Activated naive CD4-positive, alpha-beta T cell treated with anti-CD3 and anti-CD28 coated beads, Interleukin-2, amount 50 U/mL, for 16 hours (primary cell): ENCODE measurements at places on chromosomes 5 and 9.
A peak's percentile ranks its signal among the peaks of the same experiment; 100 is the strongest.

DNA sequence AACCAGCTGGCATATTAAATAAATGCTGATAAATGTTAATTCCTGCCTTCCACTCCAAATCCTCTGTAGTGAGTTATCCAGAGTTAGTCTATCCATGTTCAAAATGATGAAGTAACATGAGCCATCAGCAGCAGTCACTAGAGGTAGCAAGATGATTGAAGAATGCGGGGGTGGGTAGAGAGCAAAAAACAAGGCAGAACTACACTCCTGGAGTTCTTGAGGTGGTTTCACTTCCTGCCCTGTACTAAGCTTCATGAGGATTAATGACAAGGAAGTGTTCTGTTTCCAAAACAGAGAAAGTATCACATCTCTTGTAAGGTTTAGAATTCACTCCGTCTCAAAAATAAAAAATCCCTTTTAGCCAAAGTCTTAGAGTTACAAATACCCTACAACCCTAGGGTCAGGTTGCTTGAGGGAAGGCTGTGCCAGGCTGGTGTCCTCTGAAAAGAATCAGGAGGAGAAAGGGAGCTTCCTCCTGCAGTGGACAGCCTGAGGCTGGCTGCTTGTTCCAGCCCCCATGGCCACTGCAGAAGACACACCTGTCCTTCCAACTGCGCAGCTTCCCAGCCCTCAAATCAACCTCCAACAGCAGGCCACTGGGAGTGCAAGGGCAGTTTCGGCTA lies 180.2 kb downstream of the DENND1A start:
- no peak for DNase-seq

DNA sequence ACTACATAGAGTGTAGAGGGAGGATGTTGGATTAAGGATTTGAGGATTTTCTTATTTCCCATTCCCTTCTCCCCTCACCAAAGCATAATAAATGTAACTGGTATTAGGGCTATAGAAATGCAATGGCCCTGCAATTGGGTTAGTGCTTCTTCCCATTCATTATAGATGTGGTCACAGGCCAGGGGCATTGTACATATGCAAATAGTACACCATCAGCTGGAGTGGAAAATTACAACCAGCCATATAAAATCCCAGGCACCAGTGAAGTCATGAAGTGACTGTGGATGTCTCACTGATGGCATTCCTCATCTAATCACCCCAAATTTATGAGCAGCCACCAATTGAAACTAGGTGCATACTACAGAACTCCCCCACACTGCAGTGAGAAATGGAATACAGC lies 105.9 kb downstream of the PLK2 start:
- no peak for DNase-seq

DNA sequence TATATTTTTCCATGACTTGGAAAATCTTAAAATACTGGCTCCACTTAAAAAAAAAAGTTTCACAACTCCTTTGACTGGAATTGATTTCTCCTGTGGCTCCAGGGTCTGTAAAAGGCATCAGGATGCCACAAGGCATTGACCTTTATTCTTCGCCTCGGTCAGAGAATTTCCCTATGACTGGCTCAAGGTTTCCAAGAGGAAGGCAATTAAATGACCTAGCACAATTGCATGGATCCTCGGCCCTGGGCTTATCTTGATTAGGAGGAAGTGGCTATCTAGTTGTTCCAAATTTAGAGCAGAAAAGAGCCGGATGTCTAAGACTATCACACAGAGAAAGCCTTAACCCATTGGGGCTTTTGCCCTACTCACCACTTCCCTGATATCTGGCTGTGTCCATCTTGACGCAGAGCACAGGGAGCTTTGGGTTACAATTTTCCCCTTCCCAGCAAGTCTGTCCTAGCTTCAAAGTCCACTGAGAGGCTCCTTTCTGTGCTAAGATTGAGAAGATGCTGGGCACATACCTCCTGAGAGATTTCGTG lies 56.9 kb upstream of the COL15A1 start:
- DNase-seq = no peak

- no peak for DNase-seq
Observed at GRCh38 chr9:20170122-20170521, 381.3 kb upstream of the SLC24A2 start.

- DNase-seq = peak; percentile 39
Observed at GRCh38 chr5:142800776-142801494, 30.8 kb downstream of the ARHGAP26 start.

DNA sequence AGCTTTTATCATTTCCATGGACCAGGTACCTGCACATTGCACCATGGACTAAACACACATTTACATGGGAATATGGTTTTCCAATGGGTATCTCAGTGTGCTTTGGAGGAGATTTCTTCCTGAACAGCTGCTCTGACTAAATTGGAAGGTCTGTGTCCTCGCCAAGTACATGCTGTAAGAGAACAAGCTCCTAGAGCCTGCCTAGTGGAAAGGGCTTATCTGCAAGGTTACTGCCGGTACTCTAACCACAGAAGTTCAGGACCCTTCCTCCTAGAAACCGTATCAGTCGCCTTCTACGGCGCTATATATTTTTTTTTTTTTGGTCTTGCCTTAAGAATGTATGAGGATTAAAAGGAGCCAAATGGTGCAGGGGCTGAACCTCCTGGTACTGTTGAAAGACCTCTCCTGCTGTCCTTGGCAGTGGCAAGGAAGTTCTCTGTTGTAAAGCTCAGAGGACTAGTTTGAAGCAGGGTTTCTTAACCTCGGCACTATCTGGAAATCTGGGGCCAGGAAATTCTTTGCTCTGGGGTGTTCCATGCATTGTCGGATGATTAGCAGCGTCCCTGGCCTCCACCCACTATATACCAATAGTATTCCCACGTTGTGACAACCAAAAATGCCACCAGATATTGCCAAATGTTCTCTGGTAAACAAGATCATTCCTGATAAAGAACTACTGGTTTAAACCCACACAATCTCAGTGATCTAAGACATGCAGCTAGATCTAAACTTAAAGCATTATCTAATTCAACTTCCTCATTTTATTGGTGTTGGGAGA lies 107.4 kb downstream of the FBXO38 start:
- DNase-seq = no peak

DNA sequence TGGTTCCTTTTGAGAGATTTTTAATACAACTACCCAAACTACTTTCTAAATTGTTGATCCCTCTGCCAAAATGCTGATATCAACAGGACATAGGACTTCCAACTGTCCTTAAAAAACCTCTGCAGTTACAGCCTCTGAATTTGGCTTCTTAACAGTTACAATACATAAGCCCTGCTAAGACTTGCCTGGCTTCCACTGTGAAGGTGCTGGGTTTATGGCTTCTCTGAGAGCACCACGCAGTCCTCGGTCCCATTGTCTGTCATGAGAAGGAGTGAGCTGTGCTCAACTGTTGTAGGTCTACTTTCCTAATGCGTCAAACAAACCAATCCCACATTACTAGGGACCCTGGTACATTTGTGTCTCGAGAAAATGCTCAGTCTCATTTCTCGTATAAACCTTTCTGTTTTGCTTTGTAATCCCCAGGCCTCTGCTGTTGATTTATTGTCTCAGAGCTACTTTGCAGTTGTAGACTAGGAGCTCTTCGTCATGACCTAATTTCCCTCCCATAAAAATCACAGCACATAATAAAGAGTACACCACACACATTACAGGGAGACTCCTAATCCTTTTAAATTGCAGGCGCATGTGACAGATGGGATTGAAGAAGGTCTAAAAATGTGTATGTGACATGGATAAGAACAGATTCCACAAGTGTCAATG lies 274.9 kb downstream of the NR3C1 start:
- DNase-seq = no peak

DNA sequence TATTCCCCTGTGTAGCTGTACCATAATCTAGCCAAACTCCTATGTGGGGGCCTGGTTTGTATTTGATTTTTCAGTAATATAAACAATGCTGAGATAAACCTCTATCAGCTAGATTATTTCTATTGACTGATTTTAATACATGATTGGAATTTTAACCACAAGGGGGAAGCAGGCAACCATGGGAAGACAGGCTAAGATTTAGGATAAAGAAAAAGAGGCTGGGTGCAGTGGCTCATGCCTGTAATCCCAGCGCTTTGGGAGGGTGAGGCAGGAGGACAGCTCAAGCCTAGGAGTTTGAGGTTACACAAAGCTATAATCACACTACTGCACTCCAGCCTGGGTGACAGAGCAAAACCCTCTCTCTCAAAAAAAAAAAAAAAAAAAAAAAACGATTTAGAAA lies 18.1 kb upstream of the GPX3 start:
- no peak for DNase-seq

- no peak for DNase-seq
Observed at GRCh38 chr9:129343424-129344375, 165.6 kb upstream of the IER5L start.

- no peak for DNase-seq
Observed at GRCh38 chr5:177049285-177049684, 26.8 kb downstream of the ZNF346 start.

GRCh38 chr5:154945695-154946301 lies 4.9 kb downstream of the MRPL22 start:
- no peak for DNase-seq

DNA sequence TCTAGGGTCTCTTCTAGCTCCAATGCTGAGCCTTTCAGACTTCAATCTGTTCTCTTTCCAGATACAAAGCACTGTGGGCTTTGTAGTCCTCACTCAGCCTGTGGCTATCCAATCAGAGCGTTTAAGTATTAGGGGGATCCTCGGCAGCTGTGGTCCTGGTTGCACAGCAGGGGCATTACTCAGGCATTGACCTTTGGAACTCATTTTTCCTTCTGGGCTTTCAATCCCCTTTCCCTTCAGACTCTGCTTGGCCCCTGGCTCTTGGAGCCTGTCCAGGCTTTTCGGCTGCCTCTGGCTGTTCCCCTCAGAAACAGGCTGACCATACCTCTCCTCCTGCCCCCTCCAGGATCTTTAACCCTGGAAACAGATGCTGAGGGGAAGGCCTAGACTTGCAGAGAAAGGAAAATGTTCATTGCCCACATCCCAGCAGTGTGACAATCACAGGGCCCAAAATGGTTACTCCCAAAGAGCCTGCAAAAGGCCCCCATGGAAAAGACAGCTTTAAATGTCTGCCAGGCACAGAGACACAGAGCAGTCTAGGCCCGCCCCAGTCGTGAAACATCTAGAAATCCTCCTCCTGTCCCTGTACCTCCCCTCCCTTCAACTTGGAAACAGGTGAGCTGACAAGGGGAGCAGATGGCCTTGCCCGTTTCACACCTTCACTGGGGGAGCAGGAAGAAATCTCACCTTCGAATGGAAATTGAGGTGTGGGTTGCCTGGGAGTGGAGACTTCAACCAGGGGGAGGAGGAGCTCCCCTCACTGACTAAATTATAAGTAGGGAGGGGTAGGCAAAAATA lies 13.7 kb downstream of the C1QTNF2 start:
- no peak for DNase-seq

GRCh38 chr5:658103-658502 lies 35.0 kb downstream of the TPPP start:
- no peak for DNase-seq

DNA sequence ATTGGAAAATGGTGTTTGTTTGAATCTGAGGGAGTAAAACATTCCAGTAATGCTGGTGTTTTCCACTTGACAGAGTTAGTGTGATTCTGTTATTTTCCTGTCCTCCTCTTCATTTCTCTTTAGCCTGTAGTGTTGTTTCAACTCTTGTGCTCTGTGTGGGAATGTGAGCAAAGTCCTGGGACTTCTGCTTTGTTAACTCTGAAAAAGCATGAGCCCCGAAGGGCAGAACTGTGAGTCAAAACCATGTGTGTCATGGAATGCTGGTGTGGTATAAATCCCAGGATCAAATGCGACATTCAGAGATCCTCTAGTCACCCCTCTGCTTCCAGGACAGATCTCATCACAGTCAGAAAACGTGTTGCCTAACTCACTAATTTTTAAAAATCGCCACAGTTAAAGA lies 8.9 kb downstream of the F2R start:
- DNase-seq = no peak

DNA sequence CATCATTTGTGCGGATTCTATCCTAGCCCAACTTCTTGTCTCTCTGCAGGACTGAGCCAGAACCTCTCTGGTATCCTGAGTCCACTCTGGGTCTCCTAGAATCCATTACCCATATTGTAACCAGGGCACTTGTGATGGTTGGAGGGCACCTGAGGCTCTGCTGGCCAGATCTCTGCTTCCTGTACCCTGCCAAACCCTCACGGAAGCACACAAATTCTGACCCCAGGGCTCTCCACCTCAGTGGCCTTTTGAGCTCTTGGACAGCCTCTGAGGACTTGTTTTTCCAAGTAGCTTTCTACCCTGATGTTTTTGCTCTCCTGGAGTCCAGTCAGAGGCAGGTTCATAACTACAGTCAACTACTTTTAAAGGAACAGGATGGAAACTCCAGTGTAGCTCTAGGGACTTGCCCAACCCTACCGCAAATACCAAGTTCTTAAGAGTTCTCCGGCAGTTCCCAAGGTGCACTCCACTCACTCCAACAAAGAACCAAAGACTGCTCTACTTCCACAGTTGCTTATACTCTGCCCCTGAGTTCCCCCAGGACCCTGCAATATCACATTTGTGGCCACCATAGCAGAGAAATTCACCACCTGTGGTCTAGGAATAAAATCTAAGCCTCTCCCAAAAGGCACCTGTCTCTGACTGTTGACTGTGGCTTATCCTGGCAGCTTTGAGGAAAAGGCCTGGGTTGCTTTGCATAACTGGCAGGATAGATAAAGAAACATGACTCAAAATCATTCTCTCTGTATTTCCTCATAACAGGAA lies 9.6 kb downstream of the PIP5K1B start:
- no peak for DNase-seq
